ENCODE measurements at places on chromosomes 16 and 17.

DNA sequence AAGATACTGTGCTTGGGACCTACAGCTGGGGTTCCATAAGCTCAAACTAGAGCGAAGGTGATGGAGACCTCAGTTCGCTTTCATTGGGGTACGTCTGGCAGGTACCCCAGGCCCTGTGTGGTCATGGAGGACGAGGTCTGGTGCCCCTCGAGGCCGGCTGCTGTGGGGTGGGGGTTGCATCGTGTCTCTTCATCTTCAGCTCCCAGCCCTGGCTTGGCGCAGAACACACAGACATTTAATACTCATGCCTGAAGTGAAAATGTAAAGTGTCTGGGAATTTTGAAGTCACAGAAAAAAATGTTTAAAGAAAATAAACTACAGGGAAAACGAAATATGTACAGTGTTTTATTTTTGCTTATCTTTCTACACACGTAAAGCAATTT is 80.5 kb downstream of the TBC1D16 start:
- no peak for DNase-seq

DNA sequence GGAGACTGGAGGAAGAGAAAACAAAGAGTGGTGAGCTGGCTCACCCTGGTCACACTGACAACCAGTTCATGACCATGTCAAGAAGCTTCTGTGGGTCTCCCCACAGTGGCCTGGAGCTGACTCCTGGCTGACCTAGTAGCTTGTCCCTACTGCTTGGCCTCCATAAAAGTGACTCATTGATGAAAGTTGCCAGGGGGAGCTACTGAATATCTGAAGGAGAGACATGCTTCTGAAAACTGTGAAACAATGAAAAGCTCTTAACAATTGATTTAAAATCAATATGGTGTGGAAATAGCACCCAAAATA is 22.0 kb downstream of the SMPD3 start:
- no peak for DNase-seq

- no peak for DNase-seq
Measured at GRCh38 chr16:50916040-50916439, 174.2 kb downstream of the CYLD start.

GRCh38 chr17:7841915-7842379 is 7.9 kb downstream of the KDM6B start:
- peak; percentile 88 for DNase-seq

DNA sequence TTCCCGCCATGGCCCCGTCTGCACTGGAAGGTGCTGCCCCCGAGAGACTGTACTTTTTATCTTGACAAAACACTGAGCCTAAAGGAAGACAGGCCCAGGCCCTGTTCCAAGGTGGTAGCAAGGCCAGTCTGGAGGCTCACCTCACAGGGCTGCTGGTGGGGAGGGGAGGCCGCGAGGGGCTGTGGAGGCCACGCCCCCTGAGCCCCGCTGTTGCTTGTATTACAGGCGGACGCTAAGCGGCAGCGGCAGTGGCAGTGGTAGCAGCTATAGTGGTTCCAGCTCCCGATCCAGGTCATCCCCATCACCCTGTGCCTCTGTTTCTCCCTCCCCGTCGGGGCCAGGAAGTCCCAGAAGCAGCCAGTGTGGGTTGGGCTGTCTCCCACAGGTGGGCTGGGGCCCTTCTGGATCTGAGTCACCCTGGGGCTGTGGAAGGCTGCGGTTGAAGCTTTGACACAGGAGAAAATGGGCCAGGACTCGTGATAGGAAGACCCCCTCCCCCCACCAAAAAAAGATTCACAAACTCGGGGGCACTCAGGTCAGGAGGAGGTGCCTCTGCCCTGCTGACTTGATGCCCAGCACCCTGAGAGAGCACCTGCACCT is 13.3 kb upstream of the IL17C start:
- DNase-seq: no peak

DNA sequence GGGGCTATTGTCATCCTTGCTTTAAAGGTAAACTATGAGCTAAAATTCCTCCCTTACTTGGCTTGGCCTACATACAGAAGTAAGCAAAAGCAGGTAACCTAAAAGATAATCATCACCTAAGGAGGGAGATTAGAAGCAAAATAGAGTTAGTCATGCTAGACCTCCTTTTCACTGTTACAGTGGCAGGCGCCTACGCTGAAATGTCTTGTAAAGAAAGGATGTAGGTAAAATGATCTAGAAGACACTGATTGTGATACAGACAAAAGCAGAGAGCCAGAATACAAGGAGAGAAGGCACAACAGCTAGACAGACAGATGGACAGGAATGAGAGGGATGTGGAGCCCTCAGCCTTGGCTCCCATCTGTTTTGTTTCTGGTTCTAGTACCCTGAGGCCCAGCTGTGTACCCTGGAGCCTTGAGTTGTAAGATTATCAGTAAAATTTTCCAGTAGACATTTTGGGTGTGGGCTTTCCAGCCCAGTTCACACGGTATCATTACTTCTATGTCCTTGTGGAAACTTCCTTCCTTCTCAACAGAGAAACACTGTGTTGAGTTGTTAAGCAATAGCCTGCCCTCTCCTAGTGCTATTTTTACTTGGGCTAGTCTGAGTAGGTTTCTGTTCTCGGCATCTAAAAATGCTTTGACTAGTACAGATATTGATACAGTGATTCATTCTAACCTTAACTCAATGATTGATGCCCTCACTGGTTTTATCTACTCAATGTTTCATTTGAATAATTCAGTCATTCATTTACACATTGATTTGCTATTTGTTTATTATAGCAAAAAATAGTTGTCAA is 7.7 kb upstream of the C16orf78 start:
- no peak for DNase-seq

DNA sequence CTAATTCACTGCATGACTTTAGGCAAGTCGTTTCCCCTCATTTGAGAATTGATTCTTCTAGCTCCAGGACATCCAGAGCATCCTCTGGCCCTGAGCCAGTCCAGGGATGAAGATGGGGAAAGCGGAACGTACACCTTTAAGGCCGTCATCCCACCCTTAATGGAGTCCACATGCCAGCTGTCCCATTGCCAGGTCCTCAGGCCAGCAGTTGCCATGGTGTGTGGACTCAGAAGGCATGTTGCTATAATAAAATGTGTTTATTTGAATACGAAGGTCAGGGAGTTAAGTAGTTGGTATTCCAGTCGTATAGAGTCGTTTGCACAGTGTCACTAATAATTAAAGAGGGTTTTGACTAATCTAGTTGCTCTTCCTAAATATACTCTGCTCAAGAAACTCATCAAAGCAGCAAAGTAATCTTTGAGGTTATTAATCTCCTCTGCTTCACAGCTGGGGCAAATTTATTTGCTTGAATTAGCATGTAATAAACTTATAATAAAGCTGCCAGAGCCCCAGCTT is 30.4 kb downstream of the CCDC182 start:
- no peak for DNase-seq

GRCh38 chr17:76969598-76970172 is 101.5 kb downstream of the MGAT5B start:
- DNase-seq: no peak

DNA sequence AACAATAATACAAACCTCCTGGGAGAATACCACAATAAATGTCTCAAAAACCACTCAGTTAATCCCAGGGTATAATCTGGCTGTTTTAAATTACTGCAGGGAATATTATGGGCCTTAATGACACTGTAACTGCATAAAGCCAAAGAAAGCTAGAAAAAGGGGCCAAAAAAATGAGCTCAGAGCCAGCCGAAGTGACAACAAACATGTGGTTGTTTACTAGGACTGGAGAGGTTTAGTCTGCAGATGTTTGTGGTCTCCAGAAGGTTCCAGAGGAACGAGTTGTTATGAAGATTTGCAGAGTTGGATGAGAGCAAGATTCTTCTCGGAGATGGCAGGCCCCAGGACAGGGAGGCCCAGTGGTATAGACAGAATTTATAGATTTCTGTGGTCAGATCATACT is 97.1 kb upstream of the AKTIP start:
- no peak for DNase-seq

DNA sequence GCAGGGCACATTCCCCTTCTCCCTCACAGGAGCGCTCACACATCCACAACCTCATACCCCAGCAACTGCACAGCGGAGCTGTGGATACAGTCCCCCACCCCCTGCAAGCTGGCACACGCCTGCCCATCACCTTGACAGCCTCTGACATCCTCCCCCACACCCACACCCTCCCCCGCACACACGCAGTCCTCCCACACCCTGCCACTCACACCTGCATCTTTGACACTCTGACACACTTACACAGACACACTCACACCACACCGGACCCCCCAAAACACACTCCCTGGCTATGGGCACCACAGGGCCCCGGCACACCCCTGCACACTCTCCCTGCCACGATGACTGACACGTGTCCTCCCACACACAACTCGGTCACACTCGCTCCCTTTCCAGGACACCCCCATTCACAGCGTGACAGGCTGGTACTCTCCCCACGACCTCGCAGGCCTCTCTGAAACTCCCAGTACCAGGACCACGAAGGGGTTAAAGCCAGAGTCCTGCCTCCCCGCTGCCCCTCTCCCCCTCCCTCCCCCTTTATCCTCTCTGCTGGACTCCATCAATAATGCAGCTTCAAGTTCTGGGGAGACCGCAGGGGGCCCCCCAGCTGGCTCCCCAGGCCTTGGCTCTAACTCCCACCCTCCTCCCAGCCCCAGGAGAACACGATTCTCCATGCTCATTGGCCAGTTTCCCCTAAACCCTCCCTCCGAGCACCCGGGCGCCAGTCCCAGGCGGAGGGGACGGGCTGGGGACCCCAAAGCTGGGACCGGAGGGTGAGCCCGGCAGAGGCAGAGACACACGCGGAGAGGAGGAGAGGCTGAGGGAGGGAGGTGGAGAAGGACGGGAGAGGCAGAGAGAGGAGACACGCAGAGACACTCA is at the start of gene PPP1R1B:
TSS of gene PPP1R1B (plus strand) at position 782 of the 876 bp plus-strand sequence. CDS start 441 bp downstream, outside the sequence.
- DNase-seq: peak; percentile 24

- no peak for DNase-seq
Measured at GRCh38 chr17:19346351-19347255, 15.9 kb downstream of the B9D1 start.

- no peak for DNase-seq
Measured at GRCh38 chr16:79762217-79762616, 161.7 kb upstream of the MAF start.

DNA sequence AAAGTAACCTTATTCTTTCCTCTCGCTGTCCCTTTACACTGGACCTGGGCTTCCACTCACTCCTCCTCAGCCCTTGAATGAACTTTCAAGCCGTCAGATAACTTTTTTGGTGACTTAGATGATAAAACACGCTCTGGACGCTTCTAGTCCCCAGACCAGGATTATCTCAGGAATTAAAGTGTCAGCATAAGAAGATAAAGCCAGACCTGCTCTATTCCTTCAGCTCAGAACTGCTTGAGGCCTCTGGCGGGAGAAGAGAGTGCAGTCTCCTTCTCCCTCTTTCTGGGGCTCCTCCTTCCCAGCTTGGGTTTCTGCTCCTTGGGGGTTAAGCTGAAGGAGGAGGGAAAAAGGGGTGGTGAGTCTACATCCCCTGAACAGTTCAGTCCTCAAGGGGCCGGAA is 6.6 kb downstream of the LPO start:
- DNase-seq: no peak

DNA sequence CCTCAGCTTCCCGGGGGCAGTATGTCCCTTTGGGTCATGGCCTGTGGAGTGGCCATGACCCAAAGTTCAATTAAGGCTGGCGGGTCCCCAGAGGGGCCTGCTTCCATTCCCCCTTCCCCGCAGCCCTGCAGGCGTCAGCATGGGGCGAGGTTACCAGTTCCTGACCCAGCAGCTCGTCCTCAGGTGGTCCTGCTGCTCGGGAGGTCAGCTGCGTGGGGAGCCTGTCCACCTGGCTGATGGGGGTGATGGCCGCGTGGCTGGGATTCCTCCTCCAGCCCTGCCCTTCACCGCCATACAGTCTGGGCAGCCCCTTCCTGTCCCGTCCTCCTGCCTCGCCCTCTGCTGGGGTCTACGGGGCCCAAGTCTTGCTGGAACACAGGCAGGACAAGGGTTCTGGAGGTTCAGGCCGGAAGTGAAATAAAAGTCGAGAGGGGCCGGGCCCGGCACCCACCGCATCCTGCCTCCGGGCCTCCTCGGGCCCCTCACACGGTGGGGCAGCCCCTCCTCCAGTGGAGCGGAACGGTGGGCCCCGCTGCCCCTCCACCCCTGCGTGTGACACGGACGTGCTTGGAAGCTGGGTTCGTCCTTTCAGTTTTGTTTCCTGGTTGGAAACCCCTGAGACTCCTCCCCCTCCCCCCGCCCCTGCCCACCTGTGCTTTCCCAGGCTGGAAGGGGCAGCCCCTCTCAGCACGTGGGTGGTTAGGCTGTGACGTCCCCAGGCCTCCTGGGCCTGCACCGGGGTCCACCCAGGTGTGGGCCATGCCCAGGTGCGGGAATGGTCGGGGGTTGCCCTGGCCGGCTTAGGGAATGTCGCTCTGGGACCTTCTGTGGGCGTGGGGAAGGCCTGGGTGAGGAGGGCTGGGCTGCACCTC is 6.8 kb downstream of the UBALD2 start:
- no peak for DNase-seq

GRCh38 chr17:67687511-67687910 is 30.2 kb upstream of the NOL11 start:
- DNase-seq: no peak

- no peak for DNase-seq
Measured at GRCh38 chr17:75610103-75610984, 22.7 kb downstream of the MYO15B start.

DNA sequence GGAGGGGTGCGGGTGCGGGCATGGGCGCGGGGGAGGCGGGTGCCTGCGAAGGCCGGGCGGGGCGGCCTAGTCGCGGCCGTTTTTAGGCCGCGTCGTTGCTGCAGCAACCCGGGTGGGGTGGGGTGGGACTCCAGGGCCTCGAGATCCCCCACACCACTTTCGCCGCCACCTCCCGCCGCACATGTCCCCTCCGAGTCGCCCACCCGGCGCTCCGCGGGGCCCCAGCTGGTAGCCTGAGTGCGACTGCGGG is 11.3 kb downstream of the TBX2 start:
- no peak for DNase-seq

DNA sequence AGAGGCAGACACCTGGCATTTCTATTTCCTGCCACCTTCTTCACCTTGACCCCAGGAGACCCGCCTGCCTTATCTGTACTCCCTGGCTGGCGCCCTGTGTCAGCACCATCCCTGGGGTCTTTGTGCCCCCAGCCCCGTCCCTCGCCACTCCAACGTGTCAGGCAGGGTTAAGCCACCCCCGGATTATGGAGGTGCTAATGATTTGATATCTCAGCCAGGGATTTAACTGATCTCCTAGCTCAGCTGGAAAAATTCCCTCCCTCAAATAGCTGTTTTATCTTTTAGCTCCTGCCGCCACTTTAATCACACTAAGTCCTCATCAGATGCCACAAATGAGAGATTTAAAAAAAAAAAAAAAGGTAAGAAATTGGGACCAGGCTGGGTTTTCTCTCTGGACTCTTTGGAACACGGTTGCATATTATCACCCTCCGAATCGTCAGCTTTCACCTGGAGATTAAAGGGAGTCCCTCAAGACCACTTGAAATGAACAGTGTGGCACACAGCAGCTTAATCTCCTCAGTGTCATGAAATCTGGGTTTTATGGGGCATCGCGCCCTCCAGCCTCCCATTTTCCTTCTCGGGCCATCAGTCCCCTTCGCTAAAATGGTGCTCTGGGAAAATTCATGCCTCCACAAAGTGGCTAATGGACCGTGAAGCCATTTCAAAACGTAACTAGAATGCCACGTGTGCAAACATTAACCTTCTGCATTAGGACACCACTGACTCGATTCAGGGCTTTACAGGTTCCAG is 26.2 kb upstream of the WFDC1 start:
- no peak for DNase-seq

All from anterior cingulate cortex (tissue), 58 donors.